AG04449 (cell line): ENCODE measurements at places on chromosomes 11 and 22.

DNA sequence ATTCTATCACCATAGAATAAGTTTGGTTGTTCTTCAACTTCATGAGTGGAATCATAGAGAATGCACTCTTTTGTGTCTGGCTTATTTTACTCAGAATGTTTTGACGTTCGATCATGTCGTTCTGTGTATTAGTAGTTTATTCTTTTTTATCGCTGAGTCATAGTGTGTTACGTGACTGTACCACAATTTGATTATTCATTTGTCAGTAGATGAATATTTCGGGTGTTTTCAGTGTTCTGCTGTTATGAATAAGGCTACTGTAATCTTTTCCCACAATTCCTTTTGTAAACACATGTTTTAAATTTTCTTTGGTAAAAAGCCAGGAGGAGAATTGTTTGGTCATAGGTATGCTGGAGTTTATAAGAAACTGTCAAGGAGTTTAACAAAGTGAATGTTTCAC lies 279.9 kb upstream of the B3GAT1 start:
- no peak for DNase-seq

DNA sequence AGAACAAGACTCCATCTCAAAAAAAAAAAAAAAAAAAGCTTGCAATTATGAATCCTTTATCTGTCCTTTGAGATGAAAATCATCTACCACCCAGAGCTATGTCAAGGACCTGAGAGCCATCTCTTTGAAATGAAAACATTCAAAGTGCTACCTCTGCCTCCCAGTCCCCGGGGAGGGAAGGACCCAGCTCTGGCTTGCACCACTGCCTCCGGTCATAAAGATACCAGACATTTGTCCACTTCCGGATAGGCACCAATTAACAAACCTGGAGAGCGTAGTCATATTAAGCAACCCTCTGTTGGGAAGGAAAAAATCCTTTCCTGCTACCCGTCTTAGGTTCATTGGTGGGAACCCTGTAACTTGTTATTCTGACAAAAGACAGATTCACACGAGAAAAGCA lies 98.6 kb downstream of the ARHGAP8 start:
- no peak for DNase-seq

- no peak for DNase-seq
These were observed 415.7 kb downstream of the SOX6 start for GRCh38 chr11:15940462-15941205.

DNA sequence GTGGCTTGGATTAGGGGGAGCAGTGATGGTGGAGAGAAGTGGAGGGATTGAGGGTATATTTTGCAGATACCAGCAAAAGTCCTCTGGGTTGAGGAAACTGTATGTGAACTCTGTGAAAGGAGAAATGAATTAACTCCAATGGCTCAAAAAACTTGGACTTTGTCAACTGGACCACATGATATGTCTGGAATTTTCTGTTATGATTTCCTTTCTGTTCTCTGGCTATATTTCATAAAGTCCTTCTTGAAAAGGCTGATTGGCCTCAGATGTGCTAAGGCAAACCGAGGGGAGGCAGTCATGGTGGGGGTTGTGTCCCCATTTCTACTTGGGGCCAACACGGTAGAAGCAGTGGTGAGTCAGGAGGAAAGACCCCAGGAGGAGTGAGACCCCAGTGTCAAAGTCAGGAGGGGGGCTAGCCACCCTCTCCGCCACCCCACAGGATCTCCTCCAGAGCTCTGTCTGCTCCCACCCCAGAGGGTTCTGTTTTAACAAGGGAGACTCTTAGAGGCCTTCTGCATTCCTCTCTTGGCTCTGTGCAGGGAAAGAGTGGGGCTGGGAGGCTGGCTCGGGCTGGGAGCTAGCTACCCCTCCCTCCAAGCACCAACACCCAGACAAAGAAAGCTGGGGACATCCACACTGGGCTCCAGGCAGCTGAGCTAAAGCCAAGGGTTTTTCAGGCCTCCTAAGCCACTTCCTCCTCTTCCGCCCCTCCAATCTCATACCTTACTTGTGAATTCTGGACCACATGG lies 13.8 kb downstream of the CHRDL2 start:
- DNase-seq = no peak

DNA sequence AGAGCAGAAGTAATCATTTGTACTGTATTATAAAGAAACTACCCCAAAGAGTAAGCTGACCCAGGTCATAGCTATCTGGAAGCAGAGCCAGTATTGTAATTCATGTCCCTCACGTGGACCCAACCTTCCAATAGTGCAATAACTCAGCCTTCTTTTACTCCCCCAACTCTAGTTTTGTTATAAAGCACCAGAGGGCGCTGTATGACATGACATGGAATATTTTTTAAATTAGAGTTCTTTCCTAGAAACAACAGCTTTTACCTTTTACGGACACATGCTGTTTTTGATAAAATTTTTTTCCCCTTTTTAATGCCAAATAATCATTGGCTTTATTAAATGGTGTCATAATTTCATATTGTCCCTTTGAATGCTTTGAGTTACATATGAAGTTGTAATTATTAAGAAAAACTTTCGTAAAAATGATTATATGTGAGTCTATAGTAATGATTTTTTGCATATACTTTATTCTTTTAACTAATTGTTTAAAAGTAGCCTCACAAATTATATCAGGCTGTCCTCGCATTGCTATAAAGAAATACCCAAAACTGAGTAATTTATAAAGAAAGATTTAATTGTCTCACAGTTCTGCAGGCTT lies 76.9 kb downstream of the DKK3 start:
- no peak for DNase-seq

DNA sequence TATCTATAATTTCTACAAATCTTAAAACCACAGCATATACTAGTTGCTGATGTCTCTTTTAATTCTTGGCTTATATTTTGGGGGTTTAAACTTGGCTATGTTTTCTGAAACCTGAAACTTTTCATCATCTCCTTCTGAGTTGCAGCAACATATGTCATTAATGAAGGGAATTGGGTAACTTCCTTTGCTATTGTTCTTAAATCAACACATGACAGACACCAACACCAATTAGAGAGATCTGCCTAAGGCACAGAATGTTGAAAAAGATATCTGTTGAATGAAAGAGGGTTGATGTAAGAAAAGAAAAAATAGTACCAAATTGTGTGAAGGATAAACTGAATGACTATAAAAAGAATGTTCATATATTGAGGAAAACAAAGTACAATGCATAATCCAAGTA lies 10.3 kb upstream of the GAS2 start:
- DNase-seq = no peak

DNA sequence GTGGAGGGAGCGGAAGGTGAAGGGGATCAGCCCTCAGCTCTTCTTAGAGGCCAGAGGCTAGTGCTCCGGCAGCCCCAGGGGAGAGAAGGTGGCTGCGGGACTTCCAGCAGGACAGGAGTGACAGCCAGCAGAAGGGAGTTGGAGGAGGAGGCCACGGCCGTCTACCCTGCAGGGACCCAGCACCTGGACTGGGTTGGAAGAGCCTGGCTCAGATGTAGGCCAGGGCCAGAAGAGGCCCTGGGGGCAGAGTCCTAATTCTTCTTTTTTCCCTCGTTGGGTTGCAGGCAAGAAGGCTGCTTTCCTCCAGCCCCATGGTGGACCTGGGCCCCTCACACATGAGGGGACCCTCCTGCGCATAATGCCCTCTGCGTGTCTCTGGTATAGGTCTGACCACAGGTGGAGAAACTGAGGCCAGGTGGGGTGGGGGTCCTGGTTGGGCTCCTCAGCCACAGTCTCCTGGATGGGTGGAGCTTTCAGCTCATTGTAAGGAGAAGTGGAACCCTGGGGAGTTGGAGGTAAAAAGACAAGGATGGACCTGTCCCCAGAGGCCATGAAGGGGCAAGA lies 2.3 kb upstream of the MCAM start:
- DNase-seq = no peak
